ENCODE measurements at places on chromosomes 3 and 15.

GRCh38 chr15:48096813-48097212 is 24.0 kb upstream of the SLC24A5 start:
- no peak for DNase-seq

DNA sequence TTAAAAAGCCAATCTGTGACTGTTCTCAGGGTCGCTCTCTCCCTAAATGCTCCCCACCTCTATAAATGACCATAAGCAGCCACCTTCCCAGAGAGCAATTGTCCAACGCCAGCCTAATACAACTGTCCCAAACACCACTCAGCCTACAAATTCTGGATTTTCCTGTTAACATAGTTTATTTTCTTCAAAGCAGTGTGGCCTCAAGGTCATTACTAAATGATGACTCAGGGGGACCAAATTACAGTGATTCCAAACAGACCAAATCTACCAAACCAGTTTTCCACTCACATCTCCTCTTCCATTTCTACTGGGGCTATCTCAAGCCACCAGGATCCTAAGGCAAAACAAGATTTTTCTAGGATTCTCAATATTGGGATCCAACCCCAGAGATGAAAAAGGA is 22.5 kb downstream of the HEXA start:
- no peak for DNase-seq

DNA sequence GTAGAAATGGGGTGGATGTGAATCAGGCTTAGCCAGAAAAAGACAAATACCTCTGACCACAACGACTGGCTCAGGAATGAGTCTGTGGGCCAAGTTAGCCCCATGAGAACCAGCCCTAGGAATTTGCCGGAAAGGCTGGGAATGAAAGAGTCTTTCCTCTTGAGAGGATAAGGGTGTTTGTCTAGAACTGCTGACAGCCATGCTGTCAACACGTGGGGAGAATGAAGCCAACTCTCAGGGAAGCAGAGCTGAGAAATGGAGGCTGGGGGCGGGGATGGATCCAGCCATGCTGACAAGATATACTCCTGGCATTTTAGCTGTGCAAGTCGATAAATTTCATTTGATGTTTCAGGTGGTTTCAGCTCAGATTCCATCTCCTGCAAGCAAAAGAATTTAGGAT is 10.6 kb upstream of the SLC6A1 start:
- no peak for DNase-seq

- no peak for DNase-seq
Observed at GRCh38 chr3:42179110-42179725, 86.8 kb downstream of the CCK start.

GRCh38 chr15:79816571-79816970 is 80.2 kb downstream of the MTHFS start:
- DNase-seq = no peak

DNA sequence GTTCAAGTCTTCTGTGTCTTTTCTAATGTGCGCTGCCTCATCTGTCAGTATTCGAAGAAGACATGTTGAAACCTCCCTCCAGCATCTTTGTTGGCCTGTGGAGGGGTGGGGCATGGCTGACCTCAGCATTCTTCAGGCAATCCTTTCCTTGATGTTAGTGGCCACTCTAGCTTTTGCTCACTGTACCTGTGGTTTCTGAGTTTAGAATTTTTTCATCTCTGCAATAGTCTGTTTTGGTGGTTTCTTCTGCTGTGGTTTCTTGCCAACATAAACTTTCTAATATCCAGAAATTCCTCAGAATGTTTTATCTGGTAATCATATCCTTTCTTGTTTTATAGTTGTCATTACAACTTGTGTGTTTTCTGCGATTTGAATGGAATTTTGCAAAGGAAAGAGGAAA is 251.3 kb upstream of the NR2E3 start:
- DNase-seq = no peak

GRCh38 chr3:99145031-99145430 is 243.5 kb upstream of the DCBLD2 start:
- DNase-seq = no peak

DNA sequence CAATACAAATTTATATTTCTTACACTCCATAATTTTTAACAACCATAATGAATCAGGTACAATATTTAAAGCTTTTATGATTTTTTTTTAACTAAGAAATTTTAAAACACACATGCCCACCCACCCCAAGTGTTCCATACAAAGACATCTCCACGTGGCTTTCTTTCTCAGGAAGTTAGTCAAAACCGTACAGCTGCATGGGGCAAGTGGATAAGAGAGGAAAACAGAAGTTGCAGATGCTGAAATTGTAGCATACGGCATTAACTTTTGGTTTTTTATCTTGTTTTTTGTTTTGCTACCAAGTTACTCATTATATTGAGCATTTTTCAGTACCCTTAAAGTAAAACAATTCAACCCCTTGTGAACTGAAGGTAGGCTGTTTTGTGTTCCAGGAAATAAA is 14.8 kb downstream of the GNB4 start:
- no peak for DNase-seq

DNA sequence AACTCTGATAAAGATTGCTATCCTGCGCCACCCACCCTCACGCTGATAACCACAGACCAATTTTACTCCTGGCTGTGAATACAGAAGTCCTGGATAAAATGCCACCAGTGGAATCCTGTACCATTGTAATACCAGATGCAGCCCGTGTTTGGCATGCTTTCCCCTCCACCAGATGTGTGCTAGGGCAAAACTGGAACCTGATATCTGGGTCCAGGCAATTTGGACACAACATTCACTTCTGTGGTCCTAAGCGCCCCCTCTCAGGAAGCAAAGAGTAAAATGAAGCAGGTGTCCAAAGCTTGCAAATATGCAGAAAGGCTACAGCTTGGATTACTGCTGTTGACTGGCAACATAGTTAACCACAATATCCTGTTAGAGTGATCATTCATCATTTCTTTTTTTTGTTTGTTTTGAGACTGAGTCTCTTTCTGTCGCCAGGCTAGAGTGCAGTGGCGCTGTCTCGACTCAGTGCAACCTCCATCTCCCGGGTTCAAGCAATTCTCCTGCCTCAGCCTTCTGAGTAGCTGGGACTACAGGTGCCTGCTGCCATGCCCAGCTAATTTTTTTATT is 32.8 kb downstream of the LOXL1 start:
- DNase-seq = no peak

DNA sequence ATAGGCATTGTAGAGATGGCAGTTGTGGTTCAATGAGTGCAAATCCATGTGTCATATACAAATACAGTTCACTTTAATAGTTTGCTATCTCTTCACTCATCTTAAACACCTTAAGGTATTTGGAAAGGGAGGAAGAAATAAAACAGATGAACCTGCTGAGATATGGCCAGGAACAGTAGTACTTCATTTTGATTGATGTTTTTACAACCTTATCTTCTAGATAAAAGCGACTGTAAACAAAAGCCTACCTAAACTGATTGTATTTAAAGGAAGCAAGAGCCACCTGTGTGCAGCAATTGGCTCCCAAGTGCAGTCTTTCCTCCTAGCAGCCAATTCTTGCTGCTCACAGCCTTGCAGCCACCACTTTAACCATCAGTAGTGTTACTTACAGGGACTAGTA is 217.7 kb downstream of the CDIN1 start:
- no peak for DNase-seq

GRCh38 chr15:88741046-88741445 is 62.2 kb upstream of the ACAN start:
- DNase-seq = no peak

DNA sequence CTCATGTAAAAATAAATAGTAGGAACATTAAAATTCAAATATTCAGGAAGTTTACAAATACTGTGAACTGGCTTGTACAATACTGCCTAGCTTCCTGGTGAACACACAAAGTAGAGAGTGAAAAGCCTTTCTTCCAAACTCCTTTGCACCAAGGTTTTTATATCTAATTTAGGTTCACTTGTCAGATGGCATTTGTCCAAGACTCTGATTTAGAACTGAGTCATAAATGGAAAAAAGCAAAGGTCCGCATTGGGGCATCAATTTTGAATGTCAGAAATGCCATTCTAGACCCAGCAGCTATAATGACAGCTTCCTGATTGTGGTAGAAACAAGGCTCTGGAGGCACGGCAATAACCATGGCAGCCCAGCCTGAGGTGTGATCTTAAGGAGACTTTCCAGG is 160.7 kb downstream of the PDE8A start:
- DNase-seq = no peak

DNA sequence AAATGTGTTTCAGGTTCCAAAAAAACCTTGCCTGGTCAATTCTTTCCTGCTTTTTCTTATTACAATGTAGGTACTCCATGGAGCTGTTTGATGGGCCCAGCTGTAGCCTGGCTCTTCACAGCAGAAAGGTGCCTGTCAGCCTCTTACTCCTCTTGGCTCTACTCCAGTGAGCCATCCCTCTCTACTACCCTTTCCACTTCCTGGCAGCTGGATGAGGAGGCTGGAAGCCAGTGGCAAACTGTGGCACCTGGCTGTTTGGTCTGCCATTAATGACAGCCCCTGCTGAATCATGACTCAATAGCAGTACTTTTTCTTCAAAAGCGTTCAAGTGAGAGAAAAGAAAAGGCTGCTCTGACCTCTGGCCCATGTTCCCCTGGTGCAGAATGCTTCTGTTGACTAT is 618.1 kb downstream of the PYDC2 start:
- no peak for DNase-seq

DNA sequence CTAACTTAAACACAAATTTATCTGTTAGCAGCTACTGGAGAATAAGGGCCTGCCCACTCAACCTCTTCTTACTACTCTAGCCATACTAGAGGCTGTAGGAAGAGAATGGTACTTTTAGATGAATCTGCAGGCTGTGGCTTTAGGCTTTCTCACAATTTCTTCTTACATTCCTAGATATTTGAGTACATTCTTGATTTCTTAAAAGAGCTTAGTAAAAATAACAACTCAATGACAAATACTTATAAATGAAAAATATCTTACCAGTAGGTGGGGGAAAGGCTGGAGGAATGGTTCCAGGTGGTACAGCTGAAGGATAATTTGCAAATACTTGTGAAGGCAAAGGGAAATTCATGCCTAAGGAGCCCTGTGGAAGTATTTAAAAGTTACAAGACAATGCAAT is 92.9 kb upstream of the GK5 start:
- DNase-seq = no peak

GRCh38 chr3:127454968-127455367 is 135.6 kb downstream of the TPRA1 start:
- DNase-seq = no peak

- no peak for DNase-seq
Observed at GRCh38 chr15:49696433-49696832, 75.6 kb downstream of the DTWD1 start.

DNA sequence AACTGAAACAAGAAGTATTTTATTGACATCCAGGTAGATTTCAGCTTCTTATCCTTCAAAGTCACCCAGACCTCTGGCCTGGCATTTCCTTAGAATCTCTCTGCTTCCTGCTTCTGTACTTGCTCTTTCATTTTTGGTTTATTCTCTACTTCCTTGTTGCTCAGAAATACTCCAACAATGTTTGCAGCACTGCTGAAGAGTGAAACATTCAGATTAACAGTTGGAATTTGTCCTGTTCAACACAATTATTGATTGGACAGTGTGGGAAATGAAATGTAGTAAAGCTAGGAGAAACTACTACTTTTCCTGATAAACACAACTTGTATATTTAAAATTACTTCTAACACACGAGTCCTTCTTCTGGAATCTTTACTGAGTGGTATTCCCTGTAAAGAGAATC is 81.0 kb upstream of the MEIS2 start:
- no peak for DNase-seq

- no peak for DNase-seq
Observed at GRCh38 chr3:30741889-30742288, 135.5 kb downstream of the TGFBR2 start.

DNA sequence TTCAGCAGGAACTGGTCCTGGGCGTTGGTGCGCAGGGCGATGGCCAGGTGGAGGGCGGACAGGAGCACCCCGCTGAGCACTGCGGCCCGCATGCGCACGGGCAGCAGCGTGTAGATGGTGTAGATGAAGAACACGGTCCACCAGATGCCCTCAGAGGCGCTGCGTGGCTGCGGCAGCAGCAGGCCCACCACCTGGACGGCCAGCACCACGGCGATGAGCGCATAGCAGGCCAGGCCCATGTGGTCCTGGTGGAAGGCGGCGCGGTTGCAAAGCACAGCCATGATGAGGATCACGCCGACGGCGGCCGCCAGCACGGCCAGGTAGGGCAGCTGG is 1.5 kb downstream of the ADCY5 start:
- DNase-seq = no peak

DNA sequence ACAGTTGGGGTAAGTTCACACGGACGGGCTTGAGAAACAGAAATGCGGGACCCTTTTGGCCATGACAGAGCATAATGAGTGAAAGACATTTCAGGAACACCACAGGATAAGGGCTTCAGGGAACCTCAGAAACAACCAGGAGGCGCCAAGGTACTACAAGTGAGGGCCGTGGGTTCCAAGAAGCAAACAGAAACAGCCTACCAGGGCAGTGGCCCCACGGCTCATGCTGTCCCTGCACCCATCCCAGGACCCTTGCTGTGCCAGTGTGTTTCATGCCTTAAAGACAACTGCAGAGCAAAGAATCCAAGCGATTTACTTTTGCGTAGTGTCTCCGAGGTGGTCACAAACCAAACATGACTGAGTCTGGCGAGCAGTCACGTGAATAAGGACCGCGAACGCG is 54.0 kb downstream of the RUBCN start:
- DNase-seq = no peak

DNA sequence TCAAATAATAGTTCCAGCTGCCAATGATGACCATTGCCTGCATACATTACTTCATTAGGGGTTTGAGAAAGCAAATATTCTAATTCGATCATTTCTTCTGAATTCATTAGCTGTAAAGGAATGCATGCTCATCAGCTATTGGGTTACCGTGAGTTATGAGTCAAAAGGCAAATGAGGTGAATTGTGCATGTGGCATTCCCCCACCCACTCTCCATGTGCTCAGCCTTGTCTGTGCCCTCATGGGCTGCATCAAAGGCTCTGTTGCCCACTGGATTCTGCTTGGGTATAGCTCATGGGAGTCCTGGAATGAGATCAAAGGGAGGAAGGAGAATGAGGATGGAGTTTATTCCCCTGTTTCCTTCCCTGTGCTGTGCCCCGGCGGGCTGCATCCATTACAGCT is 99.3 kb upstream of the CHRNA7 start:
- no peak for DNase-seq

DNA sequence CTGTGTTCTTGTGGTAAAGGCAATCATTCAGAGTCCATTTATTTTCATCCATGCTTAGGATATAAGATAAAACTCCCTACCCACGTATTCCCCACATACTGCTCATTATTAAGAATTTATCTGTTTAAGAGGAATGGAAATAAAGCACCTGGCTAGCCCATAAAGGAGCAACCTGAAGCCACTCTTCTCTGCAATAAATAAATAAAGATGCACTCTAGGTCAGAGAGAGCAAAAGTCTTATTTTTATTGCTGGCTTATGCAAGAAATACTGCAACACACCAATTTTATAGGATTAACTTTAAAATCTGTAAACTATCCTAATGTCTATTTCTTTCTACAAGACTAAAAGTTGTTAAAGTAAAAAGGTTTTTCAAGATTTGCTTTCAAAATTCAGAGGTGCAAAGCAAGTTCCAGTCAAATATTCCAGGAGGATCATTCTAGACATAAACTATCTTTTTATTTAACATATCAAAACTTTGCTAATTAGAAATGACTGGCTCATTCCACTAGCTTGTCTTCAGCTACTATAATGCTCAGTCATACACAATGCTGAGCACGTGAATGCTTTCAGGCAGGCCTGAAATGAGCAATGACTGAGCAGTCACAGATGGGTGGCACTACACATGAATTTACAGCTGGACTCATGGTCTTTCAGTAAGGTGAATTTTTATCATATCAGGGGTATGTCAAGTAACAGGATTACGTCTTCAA is 7.1 kb downstream of the TJP1 start:
- DNase-seq = no peak
